ENCODE measurements at places on chromosomes 11 and 22. TPM values are rescaled to one million over a fixed set of nuclear protein-coding genes. Genes with fewer than 3 reads are reported as not detected.
A peak's percentile ranks its signal among the peaks of the same experiment; 100 is the strongest.

The CTSF gene
- 17.7 TPM for total RNA-seq

The CHST1 gene
- not detected for total RNA-seq

The DEPDC7 gene
- 4.8 TPM for total RNA-seq

The HTR3B gene
- not detected for total RNA-seq

The TREH gene
- total RNA-seq: not detected

The YDJC gene
- total RNA-seq: 78.4 TPM

The OSBP gene
- total RNA-seq: 19.1 TPM

The SLC37A2 gene
- 0.79 TPM for total RNA-seq

The MS4A4E gene
- total RNA-seq: not detected

The KDM4D gene
- total RNA-seq: 0.89 TPM

The LDHAL6A gene
- not detected for total RNA-seq

The FERMT3 gene
- not detected for total RNA-seq

The MRPL21 gene
- total RNA-seq: 83.1 TPM

The TNNT3 gene
- total RNA-seq: not detected

The KRTAP5-11 gene
- total RNA-seq: not detected

The OR5B21 gene
- not detected for total RNA-seq

The OR4C46 gene
- not detected for total RNA-seq

The NCAM1 gene
- total RNA-seq: 11.2 TPM

The NRGN gene
- not detected for total RNA-seq

- no peak for DNase-seq
These were observed 123.5 kb upstream of the PARVA start for GRCh38 chr11:12253843-12254281.

DNA sequence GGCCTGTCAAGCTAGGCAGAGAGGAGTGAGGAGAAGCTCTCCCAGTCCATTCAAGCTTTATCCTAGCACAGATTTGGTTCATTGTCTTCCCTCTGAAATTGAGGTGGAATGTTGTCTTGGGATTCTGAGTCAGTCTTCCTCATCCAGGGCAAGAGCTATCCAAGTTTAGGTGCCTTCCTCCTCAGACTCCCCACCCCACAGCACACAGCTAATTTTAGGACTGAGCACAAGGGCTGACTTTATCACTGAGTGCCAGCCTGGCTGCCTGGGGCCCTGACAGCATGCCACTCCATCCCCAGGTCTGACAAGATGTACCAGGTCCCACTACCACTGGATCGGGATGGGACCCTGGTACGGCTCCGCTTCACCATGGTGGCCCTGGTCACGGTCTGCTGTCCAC lies 2.6 kb downstream of the PGAP2 start:
- DNase-seq: no peak

DNA sequence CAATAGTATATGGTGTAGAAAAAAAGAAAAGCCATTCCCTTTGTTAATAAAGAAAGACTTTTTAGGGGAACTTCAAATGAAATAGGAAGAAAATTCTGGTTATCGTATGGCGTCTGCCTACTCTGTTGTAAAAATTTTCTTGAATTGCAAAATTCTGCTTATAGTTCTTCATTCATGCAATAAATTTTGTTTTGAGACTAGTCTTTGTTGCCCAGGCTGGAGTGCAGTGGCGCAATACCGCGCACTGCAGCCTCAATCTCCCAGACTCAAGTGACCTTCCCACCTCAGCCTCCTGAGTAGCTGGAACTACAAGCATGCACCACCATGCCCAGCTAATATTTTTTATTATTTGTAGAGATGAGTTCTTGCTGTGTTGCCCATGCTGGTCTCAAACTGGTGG lies 5.8 kb downstream of the DDIAS start:
- DNase-seq: no peak

GRCh38 chr22:33577862-33578411 lies 342.3 kb downstream of the LARGE1 start:
- DNase-seq: no peak

- DNase-seq: no peak
These were observed 40.8 kb downstream of the ABTB2 start for GRCh38 chr11:34317036-34317360.

DNA sequence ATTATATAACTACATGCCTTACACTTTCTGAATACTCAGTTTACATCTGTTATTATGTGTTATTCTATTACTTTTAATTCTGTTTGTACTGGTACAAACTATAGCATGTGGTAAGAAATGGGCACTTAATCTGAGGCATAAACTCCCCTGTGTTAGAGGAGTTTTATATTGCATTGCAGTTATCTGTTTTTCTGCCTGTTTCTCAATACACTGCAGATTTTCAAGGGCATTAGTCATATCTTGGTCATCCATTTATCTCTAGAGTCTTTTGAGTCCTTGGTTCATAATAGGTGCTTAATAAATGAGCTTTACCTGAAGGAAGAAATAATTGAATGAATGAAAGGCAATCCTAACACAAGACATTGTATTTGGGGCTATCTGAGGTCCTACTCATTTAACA lies 182.9 kb upstream of the CTSC start:
- no peak for DNase-seq

- DNase-seq: no peak
These were observed 9.8 kb downstream of the PLXNB2 start for GRCh38 chr22:50297510-50298265.

DNA sequence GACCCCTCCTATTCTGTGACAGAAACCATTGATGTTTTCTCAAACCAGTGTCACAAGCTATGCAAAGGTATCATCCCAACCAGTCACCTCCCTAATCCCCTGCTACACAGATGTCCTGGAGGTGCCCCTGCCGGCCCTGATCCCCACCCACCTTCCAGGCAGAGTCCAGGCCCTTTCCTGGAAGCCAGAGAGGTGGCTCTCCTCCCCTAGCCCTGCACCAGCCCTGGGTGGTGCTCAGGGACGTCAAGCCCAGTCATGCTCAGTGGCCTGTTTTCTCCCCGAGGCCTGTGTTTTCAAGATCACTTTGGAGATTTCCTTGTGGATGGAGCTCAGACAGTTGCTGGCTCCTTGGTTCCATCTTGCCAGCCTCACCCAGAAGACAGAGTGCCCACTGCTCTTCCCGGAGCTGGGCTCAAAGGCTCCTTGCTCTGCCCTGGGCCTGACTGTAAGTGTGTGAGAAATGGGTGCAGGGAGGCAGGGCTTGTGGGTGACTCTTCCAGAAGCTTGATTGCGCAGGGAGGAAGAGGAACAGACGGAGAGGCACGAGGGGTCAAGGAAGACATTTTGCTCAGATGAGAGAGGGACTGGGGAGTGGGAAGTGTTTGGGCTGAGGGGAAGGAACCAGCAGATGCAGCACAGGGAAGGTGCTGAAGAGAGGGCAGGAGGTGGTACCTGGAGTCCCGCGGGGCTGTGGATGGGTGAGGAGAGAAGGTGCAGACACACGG lies 11.3 kb downstream of the P2RY6 start:
- no peak for DNase-seq

- DNase-seq: no peak
These were observed 2330.0 kb upstream of the RAG2 start for GRCh38 chr11:38927993-38928392.

DNA sequence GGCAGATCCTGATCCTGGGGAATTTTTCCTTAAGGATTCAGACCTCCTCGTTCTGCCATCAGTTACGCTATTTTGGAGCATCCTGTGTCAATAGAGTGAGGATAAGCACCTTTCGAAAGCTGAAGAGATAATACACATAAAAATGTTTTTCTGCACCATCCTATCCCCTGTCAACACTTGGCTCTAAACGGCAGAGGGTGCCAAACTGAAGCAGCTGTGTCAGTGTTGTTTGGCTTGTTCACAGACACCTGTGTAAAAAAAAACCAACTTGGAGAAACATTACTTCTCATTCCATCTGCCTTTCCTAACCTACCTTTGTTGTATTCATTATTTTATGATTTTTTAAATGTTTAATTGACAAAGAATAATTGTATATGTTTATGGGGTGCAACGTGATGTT lies 417.0 kb upstream of the DDI1 start:
- no peak for DNase-seq

- DNase-seq: no peak
These were observed 102.1 kb upstream of the FAT3 start for GRCh38 chr11:92122561-92122960.

GRCh38 chr11:28701760-28702449 lies 593.7 kb downstream of the METTL15 start:
- DNase-seq: peak; percentile 77

- DNase-seq: peak; percentile 91
These were observed 81.2 kb downstream of the GRAMD1B start for GRCh38 chr11:123511037-123511870.

GRCh38 chr11:123475469-123475868 lies 45.4 kb downstream of the GRAMD1B start:
- no peak for DNase-seq

DNA sequence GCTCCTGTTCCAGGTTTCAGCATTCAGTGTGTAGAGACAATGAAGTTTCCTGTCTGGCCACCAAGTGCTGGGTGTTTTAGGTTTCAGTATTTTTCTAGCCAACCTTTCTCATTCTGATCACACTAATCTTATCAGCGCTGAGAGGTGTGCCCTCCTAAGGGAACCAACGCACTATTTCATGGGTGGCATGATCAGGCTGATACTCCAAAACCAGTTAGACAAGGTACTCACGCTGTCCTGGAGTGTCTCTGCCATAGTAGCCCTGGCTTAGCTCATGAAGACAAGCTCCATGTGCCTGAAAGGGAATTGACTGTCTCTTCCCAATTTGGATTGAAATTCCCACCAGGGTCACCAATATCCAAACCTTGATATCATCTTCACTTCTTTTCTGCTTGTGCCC lies 8.0 kb upstream of the RAB38 start:
- no peak for DNase-seq

DNA sequence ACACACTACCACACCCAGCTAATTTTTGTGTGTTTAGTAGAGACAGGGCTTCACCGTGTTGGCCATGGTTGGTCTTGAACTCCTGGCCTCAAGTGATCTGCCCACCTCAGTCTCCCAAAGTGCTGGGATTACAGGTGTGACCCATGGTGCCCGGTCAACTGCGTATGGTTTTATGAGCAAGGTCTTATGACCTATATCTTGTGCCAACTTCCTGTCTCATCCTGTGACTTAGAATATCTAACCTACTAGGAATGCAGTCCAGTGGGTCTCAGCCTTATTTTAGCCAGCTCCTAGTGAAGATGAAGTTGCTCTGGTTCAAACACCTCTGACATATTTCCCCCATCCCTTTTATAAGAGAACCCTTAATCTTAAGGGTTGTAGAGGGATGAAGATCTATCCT lies 66.1 kb upstream of the OR5AN1 start:
- DNase-seq: no peak

- peak; percentile 95 for DNase-seq
These were observed at the start of gene GCAT for GRCh38 chr22:37807410-37808293. Gene GCAT, plus strand, starts transcription at chr22:37807934. Its CDS starts 34 bp downstream, at chr22:37807968.

DNA sequence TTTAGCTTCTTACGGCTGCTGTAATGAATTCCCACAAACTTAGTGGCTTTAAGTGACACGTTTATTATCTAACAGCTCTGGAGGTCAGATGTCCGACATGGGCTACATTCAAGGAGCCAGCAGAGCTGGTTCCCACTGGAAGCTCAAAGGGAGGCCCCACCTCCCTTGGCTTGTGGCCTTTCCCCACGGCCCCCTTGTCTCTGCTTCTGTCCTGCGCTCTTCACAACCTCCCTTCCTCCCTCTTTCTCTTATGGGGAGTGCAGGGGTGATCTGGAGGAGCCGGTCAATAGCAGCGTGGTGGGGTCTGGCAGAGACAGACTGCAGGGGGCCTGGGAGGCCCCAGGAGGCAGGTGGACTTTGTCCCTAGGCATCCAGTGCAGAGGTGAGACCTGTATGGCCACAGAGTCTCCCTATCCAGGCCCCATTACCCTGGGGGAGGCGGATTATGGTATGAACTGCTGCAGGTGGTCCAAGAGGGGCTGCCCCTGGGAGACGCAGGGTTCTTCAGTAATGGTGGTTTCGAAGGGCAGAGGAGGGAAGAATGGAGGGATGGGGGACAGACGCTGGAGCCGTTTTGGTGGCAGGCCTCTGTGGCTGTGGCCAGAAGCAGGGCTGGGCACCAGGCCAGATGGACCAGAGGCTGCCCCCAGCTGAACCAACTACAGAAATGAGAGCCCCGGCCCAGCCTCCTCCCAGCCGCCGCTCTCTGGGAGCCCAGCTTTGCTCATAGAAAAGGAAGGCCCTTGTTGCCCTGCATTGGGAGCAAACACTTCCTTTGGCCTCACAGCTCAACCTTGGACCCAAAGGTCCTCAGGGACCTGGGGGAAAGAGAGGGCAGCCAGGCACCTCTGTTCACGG lies 30.7 kb upstream of the KCNQ1OT1 start:
- DNase-seq: no peak

- no peak for DNase-seq
These were observed 49.6 kb upstream of the SLC35C1 start for GRCh38 chr11:45755281-45755859.

- DNase-seq: no peak
These were observed 64.9 kb downstream of the NECTIN1 start for GRCh38 chr11:119664063-119664572.

GRCh38 chr11:64925536-64926436 lies 1.3 kb downstream of the PPP2R5B start:
- DNase-seq: no peak

All from MG63 (cell line).